Kidney tubule cell (primary cell): ENCODE measurements at places on chromosomes 7 and 10.

DNA sequence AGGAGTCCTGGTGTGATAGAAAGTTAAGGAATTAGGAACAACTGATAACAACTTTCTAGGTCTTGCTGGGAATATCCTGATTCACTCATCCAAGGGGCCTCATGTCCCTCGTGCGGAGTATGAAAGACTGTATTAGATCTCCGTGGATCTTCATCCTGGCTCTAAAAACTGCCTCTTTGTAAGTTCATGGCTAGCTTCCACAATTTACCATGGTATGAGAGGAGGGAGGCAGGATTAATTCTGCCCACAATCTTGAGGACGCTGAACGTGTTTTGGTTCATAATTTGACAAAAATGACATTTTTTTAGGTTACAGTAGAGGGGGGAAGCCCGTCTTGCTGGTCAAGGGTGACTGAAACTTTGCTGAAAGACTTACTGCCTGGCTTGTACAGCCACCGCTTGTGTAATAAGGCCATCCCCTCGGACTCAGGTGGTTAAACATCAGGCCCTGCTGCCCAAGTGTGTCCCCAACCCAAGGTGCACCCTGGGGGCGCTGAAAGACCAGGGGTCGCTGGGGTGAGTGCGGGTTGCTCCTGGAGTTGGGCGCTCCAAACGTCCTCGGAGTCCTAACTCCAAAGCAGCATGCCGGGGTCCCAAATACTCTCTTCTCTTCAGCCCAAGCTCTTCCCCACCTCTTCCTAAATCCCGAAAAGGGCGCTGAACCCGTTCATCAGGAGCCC is 733 bp downstream of the HIBADH start:
- peak; percentile 37 for DNase-seq

- no peak for DNase-seq
Observed at GRCh38 chr10:22324413-22324812, 3.5 kb downstream of the BMI1 start.

- DNase-seq: no peak
Observed at GRCh38 chr7:1671594-1672451, 1.7 kb downstream of the ELFN1 start.

DNA sequence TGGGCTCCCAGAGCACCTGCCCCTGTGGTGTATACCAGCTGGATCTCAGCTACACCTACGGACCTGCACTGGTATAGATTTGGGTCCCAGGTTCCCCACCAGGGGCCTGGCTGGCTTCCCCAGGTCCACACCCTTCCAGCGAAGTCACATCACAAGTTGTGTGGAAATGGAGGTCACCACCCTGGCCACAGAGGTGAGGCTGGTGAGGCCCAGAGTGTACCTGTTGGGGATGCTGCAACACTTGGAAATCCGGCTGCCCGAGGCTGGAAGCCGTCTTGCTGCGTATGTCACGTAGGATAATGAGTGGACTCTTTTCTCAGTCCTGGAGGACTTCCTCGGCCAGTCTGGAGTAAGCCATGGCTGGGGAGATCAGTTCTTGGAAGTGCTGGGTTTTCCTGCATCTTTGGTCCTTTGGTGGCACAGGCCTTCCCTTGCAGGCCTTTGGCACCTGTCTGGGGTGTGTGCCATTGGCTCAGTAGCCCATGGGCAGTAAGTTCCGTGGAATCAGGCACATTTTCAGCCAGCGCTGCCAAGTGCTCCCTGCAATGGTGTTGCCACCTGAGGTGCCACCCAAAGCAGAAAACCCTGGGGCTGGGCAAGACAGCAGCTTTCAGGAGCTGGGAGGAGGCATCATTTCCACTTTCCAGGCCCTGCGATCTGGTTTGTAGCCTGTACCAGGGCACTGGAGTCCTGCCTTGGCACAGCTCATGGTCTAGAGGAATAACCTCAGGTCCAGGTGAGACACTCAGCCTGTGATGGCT is 97.9 kb downstream of the LHPP start:
- no peak for DNase-seq

DNA sequence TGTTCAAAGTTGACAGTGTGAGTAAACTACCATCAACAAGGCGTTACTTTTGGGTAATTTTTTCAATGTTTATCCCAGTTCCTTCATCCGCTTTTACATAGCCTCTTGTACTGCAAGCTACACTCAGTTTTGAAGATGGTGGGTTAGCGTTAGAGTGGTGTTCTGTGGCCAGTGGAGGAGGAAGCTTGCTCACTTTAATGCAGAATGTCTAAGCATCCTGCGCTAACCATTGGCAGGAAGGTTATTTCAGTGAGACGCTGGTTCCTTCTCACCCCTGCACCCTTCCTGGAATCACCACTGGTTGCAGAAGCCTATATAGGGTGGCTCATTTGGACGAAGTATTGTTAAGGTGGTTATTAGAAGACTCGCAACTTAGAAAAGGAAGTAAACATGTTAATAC is 159.1 kb downstream of the CELF2 start:
- no peak for DNase-seq

- no peak for DNase-seq
Observed at GRCh38 chr7:139431459-139431858, 52.0 kb downstream of the KLRG2 start.

DNA sequence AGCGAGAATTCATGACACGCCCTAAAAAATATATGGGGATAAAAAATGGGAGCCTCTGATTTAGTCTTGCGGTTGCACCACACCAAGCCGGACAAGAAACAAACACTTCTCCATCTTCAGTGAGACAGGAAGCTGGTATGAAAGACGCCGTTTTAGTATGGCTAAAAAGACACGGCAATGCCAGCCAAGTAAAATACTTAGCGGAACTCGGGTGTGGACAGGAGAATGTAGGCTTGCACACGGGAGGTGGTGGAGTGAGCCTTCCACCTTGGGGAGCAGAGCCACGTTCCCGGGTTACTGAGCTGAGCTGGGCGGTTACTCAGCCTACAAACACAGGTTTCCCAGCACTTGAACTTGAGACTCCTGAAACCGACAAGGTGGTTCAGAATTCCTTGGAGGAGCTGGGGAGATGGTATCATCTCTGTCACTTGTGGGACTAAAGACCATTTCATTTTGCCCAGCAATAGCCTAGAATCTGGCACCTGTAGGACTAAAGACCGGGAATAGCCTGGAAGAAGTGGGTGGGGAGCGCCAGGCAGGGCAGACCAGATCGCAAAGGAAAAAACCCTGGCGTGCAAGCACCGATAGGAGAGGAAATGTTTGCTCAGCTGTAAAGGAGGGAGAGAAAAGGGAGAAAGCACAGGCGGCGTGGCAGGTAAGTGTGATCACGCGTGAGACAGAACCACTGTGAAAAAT is 34.8 kb upstream of the SEPHS1 start:
- DNase-seq: peak; percentile 14

DNA sequence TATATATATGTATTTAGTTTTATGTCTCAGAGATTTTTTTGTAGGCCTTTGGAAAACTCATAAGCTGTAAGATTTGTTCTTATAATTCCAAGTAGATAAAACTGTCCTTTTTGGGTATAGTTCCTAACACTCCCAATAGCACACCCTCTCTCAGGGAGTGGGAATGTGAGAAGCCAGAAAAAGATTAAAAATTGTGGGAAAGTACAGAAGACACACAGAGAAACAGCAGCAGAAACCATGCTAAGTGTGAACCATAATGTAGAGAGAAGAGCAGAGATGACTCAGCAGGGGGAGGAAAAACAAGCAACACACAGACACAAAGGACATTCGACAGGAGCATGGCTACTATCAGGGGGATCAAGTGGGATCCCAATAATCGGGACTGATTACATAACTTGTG is 401.6 kb downstream of the MAGI2 start:
- no peak for DNase-seq

- DNase-seq: peak; percentile 75
Observed at GRCh38 chr10:103709341-103709920, 145.9 kb downstream of the SH3PXD2A start.

DNA sequence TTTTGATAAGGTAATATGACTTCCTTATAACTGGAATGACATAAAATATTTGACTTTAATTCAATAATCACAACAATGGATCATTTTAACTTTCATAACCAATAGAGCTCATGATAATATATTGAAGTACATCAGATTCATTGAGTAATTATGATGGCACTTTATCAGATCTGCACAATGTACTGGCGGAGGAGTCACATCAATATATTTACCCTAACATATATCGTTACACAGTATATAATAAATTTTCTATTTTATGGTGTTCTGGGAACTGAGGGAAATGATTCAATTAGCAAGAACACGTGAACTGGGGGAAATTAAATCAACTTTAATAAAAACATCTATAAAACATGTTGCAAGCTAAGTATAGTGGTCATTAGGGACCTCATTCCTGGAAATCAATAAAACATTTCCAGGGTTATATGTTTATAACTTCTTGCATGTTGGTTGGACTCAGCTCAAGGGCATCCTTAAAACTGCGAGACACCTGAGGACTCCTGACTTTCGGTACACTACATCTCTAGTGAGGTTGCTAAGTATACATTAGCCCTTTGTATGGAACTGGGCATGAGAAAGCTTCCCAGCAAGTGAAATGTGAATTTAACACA is 254.0 kb downstream of the KCND2 start:
- DNase-seq: no peak

GRCh38 chr7:31896925-31897324 is 173.3 kb downstream of the PDE1C start:
- no peak for DNase-seq

DNA sequence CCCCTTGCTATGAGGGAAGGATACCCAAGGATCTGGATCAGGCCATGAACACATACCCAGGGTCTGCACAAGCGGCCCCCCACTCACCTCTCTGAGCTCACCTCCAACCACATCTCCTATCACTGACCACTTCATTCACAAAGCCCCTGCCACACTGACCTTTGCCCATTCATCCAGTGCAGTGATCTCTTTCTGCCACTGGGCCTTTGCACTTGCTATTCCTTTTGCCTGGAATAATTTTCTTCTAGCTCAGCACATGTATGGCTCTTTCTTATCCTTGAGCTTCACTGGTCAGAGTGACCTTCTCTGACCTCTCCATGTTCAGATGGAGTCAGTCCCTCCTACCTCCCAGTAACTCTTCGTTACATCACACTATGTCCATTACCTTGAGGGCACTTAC is 48.3 kb downstream of the ADRA2A start:
- DNase-seq: no peak

DNA sequence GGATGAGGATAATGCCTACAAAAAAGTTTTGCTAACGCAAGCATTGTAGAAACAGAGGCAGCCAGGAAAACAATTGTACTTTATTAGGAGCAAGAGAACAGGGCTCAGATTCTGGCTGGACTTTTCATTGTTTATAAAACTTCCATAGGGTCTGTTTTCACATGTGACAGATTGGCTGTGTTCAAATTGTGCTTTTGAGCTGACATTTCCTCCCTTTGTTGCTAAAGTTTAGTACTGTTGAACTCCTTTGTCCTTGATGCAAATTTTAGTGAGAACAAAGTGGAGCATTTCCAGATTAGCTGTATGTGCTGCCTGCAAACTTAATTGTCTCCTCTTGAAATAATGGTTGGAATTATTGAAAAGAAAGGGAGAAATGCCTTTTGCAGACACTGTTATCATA is 221.0 kb upstream of the FZD1 start:
- no peak for DNase-seq

- peak; percentile 35 for DNase-seq
Observed at GRCh38 chr7:42645906-42646305, 266.0 kb downstream of the C7orf25 start.

- no peak for DNase-seq
Observed at GRCh38 chr7:78172267-78172757, 373.7 kb downstream of the PHTF2 start.
